ENCODE measurements at places on chromosomes 1 and 21.

DNA sequence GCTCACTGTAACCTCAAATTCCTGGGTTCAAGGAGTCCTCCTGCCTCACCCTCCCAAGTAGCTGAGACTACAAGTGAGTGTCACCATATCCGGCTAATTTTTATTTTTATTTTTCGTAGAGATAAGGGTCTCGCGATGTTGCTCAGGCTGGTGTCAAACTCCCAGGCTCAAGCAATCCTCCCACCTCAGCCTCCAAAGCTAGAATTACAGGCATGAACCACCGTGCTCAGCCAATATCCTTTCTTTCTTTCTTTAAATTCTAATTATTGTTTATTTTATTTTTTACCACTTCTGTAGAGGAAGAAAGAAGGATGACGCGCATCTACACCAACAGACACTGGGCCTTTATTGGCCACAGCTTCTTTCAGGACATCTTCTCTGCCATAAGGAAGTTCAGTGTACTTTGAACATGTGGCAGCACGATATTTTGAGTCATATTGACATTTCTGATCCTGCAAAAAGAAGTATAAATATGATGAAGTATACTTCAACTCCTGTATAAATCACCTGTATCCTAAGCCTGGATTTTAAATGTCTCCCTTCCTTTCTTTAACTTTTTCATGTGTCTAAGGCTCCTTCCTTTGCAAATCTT is 15.8 kb downstream of the CTSS start:
- no peak for DNase-seq

DNA sequence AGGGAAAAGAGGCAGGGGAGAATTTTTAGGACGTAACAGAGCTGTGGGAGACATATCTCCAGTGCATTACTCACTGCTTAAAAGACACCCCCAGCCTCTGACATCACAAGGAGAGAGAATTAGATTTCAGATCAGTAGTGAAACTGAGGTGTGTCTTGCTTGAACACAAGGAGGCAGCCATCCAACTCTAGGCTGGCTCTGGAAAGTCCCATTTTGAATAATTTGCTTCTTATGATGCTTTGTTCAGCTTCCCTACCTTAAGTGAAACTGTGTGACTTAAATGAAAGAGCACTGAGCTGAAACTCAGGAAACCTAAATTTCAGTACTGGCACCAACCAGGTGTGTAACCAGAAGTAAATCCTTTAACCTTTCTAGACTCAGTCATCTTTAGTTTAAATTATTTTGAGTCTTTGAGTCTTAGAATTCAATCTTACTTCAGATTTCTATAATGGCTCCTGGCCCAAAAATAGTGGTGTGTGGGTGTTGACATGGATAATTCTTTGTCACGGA is 251.6 kb upstream of the SGIP1 start:
- peak; percentile 38 for DNase-seq

DNA sequence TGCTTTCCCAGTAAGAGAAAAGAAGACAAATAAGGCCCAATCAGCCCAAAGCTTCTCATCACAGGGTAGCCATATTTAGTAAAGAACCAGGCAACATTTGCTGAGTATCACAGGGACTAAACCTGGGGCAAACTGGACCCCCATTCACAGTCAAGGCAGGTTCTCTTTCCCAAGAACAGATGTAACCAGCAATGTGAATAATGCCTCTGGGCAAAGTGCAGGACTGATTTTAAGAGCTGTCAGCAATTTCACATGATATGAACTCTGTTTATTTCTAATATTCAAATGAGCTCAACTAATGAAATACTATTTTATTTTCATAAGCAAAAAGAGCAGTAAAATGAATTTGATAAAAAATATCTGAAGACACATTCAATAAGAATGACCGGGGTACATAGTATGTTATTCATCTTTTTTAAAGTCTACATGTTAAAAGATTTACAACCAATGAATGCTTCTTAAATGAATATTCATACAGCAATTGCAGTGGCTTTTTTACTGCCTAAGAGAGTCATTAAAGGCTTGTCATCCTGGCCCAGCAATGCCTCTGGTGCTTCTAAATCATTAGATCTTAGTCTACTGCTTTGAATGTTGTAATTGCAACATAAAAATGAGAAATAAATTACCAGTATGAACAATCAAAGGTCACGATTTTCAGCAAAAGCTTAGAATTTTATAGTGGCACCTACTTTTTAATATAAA is 308.8 kb downstream of the SMYD3 start:
- DNase-seq = no peak

DNA sequence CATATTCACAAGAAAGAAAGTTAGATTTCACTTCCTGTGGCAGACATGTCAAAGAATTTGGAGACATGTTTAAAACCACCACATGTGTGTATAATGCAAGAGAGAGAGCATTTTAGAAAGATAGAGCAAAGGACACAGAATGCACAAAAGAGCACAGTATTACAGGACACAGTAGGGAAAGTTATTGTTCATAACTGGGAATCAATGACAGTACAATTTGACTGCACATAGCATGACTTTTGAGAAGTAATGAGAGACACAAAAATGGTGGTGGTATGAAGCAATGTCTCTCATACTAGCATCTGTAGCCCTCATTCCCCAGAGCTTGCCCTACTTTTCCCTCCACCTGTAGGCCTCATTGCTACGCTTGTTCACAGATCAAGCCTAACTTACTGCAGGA is 499.2 kb downstream of the PTPRC start:
- DNase-seq = no peak

DNA sequence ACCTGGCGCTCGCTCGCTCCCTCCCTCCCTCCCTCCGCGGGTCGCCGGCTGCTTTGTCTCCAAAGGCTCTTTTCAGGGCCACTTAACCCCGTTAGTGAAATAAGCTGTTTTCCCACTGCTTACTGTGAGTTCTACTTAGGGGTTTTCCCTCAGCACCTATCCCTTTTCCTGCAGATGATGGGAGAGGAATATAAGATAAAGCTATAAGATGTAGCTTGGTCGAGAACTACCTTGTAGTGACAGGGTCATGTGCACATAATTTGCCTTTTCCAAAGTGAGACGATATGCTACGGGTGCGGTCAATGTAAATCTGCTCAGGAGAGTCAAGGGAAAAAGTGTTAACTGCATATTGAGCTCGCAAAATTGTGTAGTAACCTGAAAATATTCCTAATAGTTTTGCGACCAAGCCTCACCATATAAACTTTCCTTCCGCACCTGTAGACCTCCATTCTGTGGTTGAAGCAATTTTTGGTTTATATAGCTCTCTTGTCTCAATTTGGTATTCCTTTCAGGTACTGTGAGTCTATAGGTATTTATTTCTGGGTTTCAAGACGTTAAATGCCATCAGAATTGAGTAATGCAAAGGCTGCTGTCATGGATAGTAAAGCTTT is 55.8 kb upstream of the BOLA1 start:
- no peak for DNase-seq

DNA sequence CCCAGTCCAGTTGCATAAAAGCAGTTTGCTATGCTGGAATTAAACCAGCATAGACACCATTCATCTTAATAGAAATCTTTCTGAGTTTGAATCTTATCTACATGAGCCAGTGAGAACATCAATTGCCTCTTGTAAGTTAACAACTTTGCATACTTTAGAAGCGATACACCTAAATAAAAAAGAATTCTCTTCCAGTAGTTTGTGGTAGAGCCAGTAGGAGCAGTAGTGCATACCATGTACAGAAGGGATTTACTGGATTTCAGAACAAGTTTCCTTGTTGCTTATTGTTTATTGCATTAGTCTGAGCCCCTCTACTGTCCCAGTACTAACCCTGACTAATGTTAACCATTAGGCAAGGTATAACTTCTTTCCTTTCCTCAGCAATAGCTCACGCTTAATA is 313.1 kb downstream of the TGFB2 start:
- no peak for DNase-seq

- no peak for DNase-seq
These were observed 189.6 kb downstream of the TGFBR3 start for GRCh38 chr1:91696321-91696720.

GRCh38 chr1:108033550-108033951 is 68.6 kb upstream of the VAV3 start:
- DNase-seq = no peak

GRCh38 chr21:37552496-37553029 is 186.0 kb downstream of the DYRK1A start:
- no peak for DNase-seq

DNA sequence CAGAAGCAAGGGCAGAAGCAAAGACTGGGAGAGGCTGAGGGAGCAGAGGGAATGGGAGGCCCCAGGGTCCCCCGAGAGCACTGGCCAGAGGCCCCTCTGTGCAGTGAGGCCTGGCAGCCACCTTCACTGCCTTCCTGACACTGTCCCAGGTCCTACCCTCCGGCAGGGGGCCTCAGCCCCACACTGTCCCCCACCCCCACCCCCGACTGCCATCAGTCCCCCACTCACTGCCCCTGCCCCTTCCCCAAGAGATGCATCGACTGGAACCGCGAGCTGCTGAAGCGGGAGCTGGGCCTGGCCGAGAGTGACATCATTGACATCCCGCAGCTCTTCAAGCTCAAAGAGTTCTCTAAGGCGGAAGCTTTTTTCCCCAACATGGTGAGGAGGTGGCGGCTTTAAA is 13.0 kb upstream of the PADI6 start:
- no peak for DNase-seq

- DNase-seq = no peak
These were observed 8.0 kb upstream of the PKP1 start for GRCh38 chr1:201275253-201275666.

- no peak for DNase-seq
These were observed 644 bp upstream of the PBXIP1 start for GRCh38 chr1:154956544-154956941.

DNA sequence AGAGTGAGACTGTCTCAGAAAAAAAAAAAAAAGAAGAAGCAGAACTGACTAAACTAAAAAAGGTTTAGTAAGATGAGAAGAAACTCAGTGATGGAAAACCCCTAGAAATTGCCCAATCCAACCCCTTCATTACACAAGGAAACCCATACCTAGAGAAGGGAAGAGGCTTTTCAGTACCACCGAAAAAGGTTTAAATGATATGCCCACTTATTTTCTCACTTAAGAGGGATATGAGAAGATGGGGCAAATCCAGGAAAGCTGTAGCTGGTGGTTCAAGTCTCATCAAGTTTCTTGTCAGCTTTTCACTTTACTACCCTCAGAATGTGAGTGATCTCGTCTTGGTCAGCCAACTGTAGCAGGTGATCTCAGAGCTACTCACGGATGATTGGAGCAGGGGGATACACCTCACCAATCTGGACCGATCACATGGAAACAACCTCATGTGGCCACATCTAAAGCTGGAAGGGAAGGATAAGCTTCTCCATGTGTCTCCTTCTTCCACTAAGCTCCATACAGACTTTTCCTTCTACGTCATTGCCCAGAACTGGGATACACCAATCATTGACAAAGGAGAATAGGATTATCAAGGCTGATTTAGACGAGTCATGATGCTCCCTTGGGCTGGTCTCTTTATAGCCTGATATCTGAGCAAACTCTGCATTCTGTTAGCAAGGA is 126.7 kb upstream of the POU3F1 start:
- DNase-seq = no peak

DNA sequence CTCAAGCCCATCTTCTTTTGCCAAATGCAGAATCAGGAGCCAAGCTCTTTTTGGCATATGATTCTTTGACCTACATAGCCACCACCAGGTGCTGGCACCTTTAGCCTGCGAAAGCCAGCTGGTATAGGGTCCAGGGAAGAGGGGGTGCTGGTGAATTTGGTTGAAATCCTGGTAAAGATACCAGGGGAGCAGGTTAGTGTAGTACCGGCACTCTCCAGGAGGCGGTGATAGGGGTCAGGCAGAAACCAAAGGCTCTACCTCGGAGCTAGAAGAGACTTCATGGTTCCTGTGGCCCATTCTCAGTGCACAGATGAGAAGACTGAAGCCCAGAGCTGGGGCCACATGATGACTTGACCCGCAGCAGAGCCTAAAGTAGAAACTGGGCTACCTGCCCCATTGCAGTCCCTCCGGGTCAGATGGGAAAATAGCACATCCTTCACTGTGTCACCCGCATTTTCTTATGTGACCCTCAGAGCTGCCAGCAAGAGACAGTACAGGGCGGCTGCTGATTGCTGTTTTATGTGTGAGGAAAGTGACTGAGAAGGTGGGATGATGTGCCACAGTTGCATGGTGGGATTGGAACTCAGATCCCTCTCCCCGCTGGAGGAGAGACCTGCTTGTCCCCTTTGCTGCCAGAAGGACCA is 36.0 kb upstream of the IL19 start:
- DNase-seq = peak; percentile 82

GRCh38 chr1:101309334-101310311 is 72.8 kb downstream of the S1PR1 start:
- DNase-seq = peak; percentile 63

DNA sequence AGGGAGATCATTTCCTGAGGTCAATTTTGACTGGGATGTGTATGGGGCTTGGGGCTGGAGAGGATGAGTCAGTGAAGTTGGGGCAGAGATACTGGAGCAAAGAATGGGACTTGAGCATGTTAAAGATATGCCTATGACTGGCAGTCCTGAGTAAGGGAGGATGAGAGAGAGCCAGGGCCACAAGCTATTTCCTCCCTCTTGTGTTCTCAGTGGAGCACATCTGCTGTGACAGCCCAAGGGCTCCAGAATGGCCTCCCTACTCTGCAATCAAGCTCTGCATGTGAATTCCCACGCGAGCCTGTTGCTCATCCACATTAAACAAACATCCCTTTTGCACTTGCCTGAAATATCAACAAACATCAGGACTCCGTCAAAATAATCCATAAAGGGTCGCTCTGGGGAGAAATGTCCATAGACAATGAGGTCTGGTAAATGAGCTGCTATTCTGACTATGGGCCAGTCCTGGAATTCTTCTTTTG is 9.2 kb downstream of the ADCY10 start:
- DNase-seq = no peak

DNA sequence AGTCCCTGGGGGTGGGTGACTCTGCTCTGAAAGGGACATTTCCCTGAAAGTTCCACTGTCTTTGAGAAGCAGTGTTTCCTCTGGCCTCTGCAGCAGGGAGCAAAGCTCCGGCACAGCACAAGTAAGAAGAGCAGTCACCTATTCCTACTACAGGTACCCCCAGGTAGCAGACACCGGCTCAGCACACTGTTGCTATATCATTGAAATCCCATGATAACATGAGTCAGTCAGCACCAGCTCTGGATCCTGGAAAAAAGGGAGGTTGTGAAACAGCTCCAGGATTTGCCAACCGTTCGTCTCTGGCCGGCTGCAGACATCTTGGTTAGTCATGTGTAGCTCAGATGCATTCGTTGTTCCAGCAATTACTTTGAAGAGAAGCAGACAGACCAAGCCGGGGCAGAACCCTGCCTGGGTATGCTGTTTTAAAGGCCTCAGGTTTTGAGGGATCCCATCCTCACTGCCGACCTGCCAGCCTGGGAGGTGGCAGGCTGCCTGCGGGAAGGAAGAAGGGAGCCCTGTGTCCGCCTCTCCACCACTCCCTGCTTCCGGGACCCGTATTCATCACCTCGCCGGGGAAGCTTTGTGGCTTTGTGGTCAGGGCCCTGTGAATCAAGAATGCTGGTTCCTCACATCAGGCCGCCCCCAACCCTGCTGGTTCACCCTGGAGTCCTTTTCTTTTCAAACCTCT is 139.2 kb downstream of the CLIC6 start:
- peak; percentile 52 for DNase-seq
